Activated CD4-positive, alpha-beta T cell treated with anti-CD3 and anti-CD28 coated beads, Interleukin-2, Interleukin-6, amounts not matched to agents 100 ng/mL and 50 ng/mL, durations not matched to agents 16 hours and 8 hours (primary cell): ENCODE measurements at places on chromosomes 4 and X.

DNA sequence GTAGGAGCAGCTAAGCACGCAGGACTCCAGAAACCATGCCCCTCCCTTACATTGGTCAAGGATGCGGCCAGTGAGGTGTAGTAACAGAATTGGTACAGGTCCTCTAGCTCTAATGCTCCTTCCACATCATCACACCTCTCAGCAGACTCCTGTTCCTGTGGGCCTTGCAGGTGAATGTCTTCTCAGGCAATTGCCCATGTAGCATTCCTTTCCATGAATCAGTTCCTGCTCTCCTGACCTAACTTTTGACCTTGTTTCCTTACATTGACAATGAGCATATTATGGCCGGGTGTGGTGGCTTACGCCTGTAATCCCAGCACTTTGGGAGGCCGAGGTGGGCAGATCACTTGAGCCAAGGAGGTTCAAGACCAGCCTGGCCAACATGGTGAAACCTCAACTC, 31.3 kb downstream of the MAP7D3 start:
- no peak for DNase-seq

DNA sequence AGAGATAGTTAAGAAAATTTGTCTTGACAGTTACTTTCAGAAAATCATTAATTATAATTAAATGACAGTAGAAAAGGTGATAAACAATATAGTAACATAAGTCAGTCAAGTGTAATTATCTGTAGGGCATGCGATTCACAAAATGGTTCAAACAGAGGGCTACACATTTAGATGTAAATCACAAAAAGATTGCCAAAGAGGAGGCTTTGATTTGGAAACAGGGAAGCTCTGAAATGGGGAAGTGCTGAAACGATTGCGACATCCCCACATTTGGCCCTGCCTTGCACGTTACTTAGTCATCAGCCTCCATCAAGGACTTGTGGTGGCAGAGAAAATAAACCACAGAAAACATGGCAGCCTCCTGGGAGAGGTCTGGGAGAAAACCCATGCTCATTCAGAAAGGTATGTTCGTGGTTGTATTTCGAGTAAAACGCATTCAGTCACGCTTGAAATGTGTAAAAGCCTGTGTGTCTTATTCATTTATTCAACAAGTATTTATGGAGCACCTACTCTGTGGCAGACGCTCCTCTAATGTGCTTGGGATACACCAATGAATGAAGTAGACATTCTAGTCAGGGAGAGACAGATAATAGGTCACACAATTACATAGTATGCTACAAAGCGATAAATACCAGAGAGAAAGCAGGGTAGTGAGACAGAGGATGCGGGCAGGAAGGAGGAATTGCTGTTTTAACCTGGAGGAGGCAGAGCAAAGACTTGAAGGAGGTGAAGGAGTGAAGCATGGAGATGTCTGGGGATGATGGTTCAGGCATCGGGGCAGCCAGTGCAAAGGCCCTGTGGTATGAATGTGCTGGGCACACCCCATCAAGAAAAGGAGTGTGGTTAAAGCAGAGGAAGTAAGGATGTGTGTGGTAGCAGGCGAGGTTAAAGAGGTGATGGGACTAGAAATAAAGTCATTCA, 7.8 kb downstream of the RBM47 start:
- peak; percentile 81 for DNase-seq

DNA sequence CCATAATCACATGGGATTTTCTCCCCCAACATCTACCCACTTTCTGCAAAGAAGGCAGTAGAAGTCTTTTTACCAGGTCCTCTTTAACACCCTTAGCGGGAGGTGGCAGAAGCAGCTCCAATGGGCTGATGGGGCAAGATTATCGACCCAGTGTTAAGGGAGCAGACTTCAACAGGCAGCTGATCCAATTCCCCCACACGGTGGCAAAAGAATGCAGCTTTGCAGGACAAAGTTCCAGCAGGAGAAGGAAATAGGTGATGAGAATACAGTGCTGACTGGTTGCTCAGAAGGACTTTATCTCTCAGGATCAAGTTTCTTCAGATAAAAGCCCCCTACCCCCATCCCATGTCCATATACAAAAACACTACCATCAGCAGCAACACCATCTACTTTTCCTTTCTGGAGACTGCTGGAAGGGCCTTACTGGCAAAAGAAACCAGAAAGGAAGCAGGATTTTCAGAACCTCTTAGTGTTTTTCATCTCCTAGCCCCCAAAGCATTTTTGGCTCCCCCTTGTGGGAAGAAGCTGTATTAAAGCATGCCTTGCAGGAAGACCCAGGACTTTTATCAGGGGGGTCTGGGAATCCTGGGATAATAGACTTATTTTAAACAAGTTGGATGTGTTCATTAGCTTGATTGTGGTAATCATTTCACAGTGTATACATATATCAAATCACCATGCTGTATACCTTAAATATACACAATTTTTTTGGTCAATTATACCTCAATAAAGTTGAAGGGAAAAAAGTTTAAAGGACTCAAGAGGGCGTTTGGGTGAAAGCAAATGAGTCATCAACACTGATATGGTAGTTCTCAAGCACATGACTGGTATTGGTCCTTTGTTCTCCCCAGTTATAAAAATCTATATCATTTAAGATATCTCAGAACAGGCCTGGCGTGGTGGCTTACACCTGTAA, 146.4 kb downstream of the GPC3 start:
- DNase-seq = peak; percentile 55

DNA sequence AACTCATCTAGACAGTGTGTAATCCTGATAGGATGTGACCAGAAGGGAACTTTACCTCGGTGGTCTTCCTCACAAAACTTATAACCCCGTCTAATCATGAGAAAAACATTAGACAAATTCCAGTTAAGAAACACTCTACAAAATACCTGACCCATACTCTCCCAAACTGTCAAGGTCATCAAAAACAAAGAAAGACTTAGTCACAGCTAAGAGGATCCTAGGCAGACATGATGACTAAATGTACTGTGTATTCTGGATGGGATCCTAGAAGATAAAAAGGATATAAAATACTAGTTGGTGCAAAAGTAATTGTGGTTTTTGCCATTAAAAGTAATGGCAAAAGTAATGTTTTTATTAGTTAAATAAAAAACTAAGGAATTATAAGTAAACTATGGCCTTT, 81.6 kb downstream of the DTHD1 start:
- DNase-seq = no peak
